ENCODE measurements at places on chromosomes 6 and 20.

DNA sequence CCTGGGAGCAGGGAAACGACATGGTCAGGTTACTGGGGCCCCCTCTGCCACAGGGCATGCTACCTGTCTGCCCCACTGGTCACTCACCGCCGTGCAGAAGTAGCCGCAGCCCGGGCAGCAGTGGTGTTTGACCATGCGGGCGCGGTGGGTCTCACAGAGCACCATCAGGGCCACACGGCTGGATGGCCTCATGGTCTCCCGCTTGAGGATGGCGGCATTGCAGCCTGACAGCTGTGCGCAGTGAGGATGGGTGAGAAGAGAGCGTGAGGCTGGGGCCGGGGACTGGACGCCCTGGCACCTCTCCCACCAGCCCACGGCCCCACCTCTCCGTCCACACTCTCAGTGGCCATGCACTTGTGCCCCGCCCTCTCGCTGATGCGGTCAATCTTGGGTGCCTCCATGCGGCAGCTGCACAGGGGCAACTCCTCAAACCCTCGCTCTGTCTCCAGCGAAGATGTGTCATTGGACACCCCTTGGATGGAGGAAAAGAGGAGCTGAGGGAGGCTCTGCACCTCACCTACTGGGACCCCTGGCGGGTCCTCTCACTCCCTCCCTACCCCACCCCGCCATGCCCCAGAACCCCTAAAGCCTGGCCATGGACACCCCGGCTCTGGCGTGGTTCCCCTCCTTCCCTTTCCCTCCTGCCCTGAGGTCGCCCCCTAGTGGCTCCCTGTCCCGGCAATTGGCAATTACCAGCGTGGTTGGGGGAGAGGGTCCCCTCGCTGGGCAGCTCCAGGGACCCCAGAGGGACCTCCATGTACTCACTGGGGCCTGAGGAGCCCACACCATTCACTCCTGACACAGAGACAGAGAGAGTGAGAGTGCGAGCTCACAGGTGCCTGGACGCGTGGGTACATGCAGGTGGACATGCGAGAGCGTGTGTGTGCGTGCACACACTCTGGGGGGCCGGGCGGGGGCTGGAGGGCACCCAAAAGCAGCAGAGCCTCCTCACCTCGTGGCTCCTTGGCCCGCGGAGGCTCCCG, 8.9 kb downstream of the EHMT2 start:
- no peaks in the 10 kb centered on the region for H3K27me3 ChIP-seq
- peak; percentile 72 for DNase-seq
- H3K27ac ChIP-seq = no peak overlapping the region
- H3K36me3 ChIP-seq = peaks cover 83% of the 10 kb centered on the region
- peaks cover 8% of the 10 kb centered on the region for H3K4me1 ChIP-seq
- H3K4me3 ChIP-seq = no peak overlapping the region

GRCh38 chr20:37526238-37526838, 1.3 kb downstream of the BLCAP start:
- peaks cover 58% of the 10 kb centered on the region for H3K4me1 ChIP-seq
- H3K4me3 ChIP-seq = peak overlapping the region; percentile 100
- no peak for DNase-seq
- H3K27me3 ChIP-seq = no peaks in the 10 kb centered on the region

GRCh38 chr6:149560736-149561135, 5.4 kb upstream of the GINM1 start:
- H3K4me3 ChIP-seq = no peak overlapping the region
- no peaks in the 10 kb centered on the region for H3K27me3 ChIP-seq

DNA sequence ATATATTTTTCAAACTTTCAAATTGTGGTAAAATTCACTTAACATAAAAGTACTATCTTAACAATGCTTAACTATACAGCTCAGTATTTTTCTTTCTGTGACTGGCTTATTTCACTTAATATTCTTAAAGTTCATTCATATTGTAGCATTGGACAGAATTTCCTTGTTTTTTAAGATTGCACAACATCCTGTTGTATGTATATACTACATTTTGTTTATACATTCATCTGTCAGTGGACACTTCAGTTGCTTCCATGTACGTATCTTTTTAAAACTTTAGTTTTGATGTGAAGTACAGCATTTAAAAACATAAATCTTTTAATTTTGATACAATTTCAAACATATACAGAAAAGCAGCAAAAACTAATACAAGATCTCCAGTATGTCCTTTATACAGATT, 220.7 kb downstream of the ZFAND3 start:
- H3K27ac ChIP-seq = no peak overlapping the region
- no peak overlapping the region for H3K4me3 ChIP-seq
- H3K4me1 ChIP-seq = no peaks in the 10 kb centered on the region
- H3K27me3 ChIP-seq = no peaks in the 10 kb centered on the region
- H3K36me3 ChIP-seq = no peaks in the 10 kb centered on the region

- no peak for DNase-seq
- H3K27ac ChIP-seq = no peak overlapping the region
- H3K27me3 ChIP-seq = no peaks in the 10 kb centered on the region
- H3K4me1 ChIP-seq = no peaks in the 10 kb centered on the region
- H3K36me3 ChIP-seq = no peaks in the 10 kb centered on the region
- no peak overlapping the region for H3K4me3 ChIP-seq
Measured at GRCh38 chr6:112636650-112637262, 289.6 kb downstream of the RFPL4B start.

- H3K27ac ChIP-seq = no peak overlapping the region
- H3K36me3 ChIP-seq = no peaks in the 10 kb centered on the region
- H3K4me1 ChIP-seq = no peaks in the 10 kb centered on the region
- H3K27me3 ChIP-seq = no peaks in the 10 kb centered on the region
- H3K4me3 ChIP-seq = no peak overlapping the region
Measured at GRCh38 chr6:116206231-116206903, 47.5 kb downstream of the TSPYL4 start.

- no peak overlapping the region for H3K4me3 ChIP-seq
- no peak for DNase-seq
- no peaks in the 10 kb centered on the region for H3K36me3 ChIP-seq
- H3K4me1 ChIP-seq = no peaks in the 10 kb centered on the region
- peaks cover 47% of the 10 kb centered on the region for H3K27me3 ChIP-seq
- no peak overlapping the region for H3K27ac ChIP-seq
Measured at GRCh38 chr20:46279103-46279502, 29.2 kb downstream of the CDH22 start.

DNA sequence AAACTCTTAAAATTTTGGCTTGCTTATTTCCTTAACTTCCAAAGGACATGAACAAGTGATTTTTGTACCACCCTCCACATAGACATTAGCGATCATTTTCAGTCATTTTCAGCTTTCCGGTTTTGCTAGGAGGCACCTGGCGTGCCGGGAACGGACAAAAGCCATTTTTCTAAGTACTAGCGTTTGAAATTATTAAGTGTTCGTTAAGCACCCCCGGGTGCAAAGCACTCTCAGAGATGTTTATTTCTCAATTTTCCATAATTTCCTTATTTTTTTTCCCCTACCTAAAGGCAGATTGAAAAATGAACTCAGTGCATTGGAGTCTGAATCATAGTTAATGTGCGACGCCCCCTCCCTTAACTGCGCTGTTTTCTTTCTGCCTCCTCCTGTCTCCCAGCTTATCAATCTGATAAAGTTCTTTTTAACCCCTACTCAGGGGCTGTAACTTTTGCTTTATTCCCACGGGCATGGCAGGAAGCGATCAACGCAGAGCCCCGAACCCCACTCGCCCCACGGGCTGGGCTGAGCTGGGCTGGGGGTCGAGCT, 58.2 kb downstream of the ZNF831 start:
- no peak for DNase-seq
- no peaks in the 10 kb centered on the region for H3K27me3 ChIP-seq
- H3K36me3 ChIP-seq = peaks cover 37% of the 10 kb centered on the region
- peaks cover 16% of the 10 kb centered on the region for H3K4me1 ChIP-seq
- peak overlapping the region; percentile 46 for H3K4me3 ChIP-seq
- no peak overlapping the region for H3K27ac ChIP-seq

DNA sequence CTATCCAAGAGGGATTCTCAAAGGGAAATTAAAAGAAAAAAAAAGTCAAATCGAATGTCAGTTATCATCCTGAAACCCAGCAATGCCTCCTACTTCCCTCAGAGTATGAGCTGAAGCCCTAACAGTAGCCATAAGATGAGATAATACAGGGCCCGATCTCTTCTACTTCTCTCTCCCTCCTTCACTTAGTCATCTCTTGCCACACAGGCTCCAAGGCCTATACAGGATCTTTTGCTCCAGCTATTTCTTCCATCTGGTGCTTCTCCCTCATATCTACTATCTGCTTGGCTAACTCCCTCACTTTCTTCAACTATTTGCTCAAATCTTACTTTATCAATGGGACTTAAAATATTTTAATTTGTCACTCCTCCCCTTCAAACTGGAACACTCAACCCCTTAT, 215.3 kb downstream of the RNGTT start:
- no peaks in the 10 kb centered on the region for H3K36me3 ChIP-seq
- DNase-seq = no peak
- H3K4me1 ChIP-seq = no peaks in the 10 kb centered on the region
- H3K4me3 ChIP-seq = no peak overlapping the region

DNA sequence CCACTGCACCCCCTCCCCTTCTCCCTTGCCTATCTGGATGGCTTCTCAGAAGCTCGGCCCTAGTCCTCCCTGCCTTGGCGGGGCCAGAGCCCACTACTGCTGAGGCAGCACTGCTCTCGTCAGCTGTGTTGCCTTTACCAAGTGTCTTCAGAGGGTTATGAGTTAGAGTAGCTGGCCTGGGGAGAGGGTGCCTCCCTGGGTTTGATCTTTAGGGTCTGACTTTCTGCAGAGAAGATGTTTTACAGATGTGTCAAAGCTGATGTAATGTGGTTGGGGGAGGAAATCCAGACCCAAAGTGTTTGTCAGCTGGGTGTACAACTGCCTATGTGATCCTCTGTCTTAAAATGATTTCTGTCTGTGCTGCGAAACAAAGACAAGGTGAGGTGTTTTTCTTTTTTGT, 30.4 kb upstream of the PI16 start:
- DNase-seq = no peak
- H3K27me3 ChIP-seq = no peaks in the 10 kb centered on the region
- no peak overlapping the region for H3K27ac ChIP-seq
- peaks cover 57% of the 10 kb centered on the region for H3K36me3 ChIP-seq

DNA sequence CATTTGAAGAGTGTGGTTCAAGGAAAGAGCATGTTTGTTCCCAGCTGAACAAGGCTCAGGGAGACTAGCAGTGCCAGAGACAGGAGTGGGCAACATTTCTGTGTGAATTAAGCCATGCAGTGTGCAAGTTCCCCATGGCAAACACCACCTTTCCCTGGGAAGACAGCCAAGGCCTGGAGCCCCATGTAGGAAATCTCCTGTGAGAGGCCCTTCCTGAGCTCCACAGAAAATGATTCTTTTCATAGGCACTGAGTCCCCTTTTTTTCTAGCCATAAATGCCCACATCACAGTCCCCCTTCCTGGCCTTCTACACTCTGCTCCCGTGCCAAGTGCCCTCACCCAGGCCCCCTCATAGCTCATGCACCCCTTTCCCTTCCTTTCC, 11.8 kb upstream of the TRAM2 start:
- no peak for DNase-seq
- H3K27ac ChIP-seq = no peak overlapping the region
- H3K27me3 ChIP-seq = no peaks in the 10 kb centered on the region

DNA sequence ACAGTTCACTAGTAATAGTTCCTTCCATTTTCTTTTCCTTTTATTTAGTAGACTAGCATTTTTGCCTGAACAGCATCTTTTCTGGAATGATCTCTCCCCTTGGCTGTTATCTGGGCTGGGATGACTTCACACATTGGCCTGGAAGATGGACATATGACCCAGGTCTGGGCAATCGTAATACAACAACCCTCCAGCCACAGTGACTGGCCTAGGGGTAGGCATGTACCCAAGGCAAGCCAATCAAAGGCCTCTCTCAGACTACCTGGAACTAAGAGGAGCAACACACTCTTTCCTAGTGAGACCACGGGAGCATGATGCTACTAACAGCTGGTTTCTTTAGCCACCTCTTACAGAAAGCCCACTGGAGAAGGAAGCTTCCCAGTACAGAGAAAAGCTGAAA, 252.2 kb downstream of the GMPR start:
- no peaks in the 10 kb centered on the region for H3K27me3 ChIP-seq
- H3K27ac ChIP-seq = no peak overlapping the region
- peaks cover 3% of the 10 kb centered on the region for H3K36me3 ChIP-seq
- DNase-seq = no peak
- H3K4me1 ChIP-seq = peaks cover 21% of the 10 kb centered on the region

DNA sequence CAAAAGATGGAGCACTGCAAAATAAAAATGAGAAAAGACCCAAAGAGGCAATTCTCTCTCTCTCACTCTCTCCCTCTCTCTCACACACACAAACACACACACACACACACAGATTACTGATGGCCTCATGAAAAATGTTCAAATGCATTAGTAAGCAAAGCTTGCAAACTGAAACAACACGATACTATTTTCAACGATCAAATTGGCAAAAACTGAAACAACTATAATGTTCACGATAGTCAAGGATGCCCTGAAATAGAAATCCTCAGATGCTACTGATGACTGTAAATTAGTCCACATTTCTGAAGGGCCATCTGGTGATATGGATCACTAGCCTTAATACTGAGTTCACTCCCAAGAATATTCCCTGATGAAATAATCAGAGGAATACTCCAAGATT, 100.8 kb downstream of the TRERF1 start:
- peaks cover 5% of the 10 kb centered on the region for H3K4me1 ChIP-seq
- peaks cover 1% of the 10 kb centered on the region for H3K36me3 ChIP-seq
- no peak for DNase-seq

DNA sequence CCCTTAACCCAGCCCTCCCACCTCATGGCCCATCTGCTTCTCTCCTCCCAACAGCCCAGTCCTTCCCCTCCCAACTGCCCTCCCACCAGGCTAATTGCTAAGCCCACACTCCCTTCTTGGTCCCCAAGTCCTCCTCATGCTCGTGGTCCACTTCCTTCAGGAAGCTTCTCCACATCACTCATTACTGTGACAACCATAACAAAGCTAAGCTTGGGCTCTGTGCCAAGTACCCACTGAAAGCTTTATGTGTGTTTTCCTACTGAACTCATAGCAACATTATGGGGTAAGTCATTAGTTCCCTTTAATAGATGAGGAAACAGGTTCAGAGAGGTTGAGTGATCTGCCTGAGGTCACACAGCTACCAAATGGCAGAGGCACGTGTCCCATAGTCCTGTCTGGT, 16.2 kb downstream of the FRS3 start:
- H3K36me3 ChIP-seq = no peaks in the 10 kb centered on the region
- H3K27ac ChIP-seq = no peak overlapping the region
- H3K4me3 ChIP-seq = no peak overlapping the region
- H3K4me1 ChIP-seq = no peaks in the 10 kb centered on the region

DNA sequence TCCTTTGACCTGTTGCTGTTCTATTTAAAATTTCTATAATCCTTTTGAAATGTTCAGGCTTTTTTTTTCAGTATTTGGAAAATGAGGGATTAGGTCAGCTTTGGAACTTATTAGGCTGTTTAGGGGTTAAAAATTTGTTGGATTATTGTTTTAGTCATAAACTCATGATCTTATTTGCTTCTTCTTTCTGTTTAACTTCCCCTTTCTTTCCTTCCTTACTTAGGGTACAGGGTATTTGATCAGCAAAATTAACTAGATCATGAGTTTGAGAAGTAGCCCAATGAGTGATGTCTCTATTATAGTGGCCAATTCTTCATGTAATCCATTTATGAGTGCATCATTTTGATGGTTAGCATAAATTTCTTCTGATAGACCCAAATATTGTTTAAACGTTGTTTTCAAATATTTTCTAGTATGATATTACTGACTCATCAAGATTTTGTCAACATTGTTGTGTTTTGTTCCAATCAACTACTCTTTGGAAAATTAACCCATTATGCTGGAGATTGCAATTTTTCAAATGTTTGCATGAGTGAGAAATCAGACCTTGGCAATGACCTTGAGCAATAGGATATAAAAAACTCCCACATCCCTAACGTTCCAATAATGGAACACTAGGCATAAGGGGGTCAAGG, 94.4 kb downstream of the OTOR start:
- no peaks in the 10 kb centered on the region for H3K36me3 ChIP-seq
- no peaks in the 10 kb centered on the region for H3K27me3 ChIP-seq
- no peak overlapping the region for H3K27ac ChIP-seq
- no peak for DNase-seq
- no peaks in the 10 kb centered on the region for H3K4me1 ChIP-seq

Measured in CD4-positive, alpha-beta T cell (primary cell).